ACHN (cell line): ENCODE measurements at places on chromosomes 2 and 18.

GRCh38 chr2:111910609-111911277 lies 12.3 kb downstream of the MERTK start:
- no peak for DNase-seq

GRCh38 chr2:232488097-232488711 lies 570 bp upstream of the ECEL1 start:
- no peak for DNase-seq

DNA sequence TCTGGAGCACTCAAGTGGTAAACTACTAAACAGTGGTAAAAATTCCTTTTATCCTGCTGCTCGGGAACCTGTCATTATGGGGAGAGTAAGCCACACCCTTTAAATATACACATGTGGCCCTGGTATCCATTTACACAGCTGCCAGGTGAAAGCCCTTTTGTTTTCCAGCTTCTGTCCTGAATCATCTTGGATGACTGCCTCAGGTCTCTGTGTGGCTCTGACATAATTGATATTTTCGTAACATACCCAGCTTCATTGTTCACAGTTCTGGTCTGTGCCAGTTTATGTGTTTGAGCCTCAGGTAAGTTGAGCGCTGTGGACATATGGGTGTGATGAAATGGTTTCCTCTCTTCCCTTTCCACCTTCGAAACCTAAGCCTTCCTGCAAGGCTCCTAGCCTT lies 15.7 kb upstream of the TTC39C start:
- DNase-seq: no peak

- DNase-seq: no peak
Observed at GRCh38 chr2:467543-467891, 179.6 kb upstream of the ALKAL2 start.

GRCh38 chr2:25301453-25302352 lies 40.0 kb downstream of the DNMT3A start:
- peak; percentile 77 for DNase-seq

- no peak for DNase-seq
Observed at GRCh38 chr2:233476651-233477547, 89.7 kb downstream of the USP40 start.

DNA sequence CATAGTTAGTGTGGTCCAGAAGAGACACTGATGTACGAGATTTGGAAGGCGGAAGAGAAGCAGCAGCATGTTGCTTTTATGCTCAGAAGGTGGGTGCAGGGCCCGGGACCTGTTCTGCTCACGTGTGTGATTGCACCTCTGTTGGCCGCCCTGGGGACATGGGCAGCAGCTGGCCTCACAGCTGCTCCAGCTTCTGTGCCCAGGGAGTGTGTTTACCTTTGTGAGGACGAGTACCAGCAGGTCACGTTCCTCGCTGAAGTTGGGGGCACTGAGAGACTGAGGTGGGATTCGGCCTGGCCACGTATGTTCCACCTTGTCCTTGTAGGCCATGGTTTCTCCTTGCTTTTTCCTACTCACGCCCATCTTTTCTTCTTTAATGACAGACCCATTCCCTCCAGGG lies 86.3 kb downstream of the PMAIP1 start:
- DNase-seq: no peak

DNA sequence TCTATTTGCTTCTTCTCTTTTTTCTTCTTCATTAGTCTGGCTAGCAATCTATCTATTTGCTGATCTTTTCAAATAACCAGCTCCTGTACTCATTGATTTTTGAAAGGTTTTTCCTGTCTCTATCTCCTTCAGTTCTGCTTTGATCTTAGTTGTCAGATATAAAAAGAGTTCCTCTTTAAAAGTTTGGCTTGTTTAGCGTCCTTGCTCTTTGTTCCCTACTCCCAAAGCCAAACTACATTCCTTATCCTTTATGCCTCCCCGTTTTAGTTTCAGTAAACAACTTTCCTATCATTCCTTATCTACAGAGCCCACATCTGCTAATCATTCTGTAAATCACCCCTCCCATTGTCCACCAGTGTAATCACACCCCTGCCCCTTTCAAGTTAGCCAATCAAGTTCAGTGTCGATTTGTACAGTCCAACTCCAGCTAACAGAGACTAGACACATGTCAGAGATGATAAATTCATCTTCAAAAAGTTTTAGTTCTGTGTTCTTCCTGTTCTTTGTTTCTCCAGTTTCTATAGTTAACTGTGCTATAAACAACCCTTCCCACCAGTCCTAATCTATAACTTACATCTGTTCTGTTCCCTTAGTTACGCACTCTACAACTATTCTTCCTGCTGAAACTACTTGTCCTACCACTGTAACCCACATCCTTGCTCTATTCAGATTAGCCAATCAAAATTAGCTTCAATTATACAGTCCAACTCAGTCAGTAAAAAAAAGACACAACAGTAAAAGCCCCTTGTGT lies 44.4 kb downstream of the TFPI start:
- DNase-seq: no peak

GRCh38 chr2:27431395-27431794 lies 3.0 kb downstream of the NRBP1 start:
- peak; percentile 42 for DNase-seq

DNA sequence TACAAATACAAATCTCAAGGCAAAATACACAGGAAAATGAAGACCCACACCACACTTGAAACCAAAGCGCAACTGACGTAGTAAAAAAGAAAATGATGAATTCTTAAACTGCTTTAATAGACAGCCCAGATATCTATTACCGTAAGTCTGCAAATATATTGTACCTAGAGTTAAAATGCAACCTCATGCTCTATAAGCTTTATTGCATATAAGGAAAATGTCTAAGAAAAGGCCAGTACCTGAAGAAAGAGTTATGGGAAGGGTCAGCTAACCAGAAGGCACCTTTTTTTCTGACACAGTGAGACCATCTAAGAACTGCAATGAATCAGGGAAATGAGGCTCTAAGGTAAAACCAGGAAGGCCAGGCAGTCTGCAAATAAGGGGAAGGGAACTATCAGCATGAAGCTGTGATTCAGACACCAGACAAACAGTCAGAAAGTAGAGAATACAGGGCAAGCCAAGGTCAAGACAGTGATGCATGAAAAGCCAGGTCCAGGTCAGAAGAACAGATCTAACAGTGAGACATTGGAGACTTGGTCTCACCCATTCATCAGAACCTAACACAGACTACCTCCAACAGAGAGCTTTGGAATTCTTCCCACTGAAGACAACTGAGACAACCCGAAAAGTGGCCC lies 46.9 kb downstream of the PDE11A start:
- DNase-seq: peak; percentile 35

DNA sequence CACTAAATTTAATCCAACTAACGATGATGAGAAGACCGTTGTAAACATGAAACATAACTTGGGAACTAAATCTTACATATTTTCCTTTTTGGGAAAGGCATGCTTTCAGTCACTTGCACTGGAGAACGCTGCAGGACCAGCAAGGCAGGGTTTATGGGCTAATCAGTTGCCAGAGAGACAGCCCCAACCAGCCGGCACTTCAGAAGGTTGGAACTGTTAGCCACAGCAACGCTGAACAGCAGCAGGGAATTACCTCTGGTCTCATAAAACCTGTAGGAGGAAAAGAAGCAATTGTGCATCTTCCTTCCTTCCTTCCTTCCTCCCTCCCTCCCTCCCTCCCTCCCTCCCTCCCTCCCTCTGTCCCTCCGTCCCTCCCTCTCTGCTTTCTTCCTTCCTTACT lies 33.9 kb upstream of the SIX2 start:
- no peak for DNase-seq

DNA sequence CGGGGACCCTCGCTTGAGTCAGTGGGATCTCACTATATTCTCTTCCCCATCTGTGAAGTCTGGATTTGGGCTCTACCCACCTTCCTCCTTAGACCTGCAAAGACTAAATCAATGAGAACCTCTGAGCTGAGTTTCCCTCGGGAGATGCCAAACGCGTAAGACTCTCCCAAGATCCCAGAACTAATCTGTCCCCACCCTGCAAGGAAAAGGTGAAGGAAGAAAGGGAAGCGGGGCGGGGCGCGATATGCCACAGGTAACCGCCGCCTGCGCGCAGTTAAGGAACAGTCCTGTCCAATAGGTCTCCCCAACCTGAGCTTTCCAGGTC lies 780 bp downstream of the SRD5A2 start:
- DNase-seq: no peak

GRCh38 chr2:120516679-120517314 lies 170.9 kb downstream of the INHBB start:
- DNase-seq: no peak

DNA sequence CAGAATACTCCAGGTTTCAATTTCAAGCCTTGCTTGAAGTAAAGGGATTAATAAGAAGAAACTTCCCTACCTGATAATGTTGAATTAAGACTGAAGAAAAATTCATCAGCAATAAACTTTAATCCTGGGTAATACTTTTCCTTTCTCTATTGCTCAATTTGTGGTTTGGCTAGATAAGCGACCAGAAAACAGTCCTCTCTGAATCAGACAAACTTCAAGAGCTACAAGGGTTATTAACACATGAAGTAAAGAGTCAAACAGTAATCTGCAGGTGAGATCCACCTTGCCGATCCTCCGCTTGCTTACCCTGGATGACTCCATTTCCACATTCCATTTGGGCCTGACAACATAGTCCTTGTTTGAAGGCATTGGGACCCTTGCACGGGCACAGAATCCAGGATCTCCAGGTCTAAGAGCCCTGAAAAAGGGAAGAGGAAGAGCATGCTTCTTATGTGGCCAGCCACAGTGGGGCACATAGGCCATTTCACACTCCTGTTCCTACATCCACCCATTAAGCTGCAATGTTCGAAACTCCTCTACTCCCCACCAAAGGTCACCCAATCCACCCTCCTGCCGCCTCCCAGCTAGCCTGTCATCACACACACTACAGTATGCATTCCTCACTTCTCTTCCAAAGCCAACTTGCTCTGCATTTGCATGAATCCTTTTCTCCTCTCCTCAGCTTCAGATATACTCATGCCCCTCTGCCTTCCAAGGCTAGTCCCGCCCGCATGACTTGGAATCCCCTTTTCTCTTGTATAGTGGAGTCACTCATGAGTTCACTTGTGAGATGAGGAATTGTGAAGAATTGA lies 39.8 kb downstream of the IWS1 start:
- no peak for DNase-seq

GRCh38 chr2:145692971-145693478 lies 1173.1 kb upstream of the ZEB2 start:
- peak; percentile 46 for DNase-seq

- DNase-seq: no peak
Observed at GRCh38 chr2:30139131-30139870, 7.5 kb upstream of the YPEL5 start.

GRCh38 chr2:10482460-10482859 lies 34.3 kb upstream of the ODC1 start:
- DNase-seq: no peak

GRCh38 chr2:193774166-193774565 lies 1579.4 kb upstream of the TMEFF2 start:
- no peak for DNase-seq

DNA sequence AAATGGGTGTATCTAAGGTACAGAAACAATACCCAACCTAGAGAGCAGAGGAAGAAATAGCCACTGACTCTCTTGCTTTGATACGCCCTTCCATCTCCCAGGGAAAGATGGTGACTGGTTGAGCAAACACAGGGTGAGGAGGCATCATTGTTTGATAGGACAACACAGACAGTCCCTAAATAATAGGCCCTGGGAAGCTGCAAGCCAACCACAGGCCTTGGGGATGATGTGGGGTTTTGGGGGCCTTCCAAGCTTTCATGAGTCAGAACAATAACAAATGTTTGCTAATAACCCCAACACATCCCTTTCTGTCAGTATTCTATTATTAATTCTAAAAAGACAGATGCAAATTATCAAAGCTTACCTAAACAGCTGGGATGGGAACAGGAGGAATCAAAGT lies 9.8 kb downstream of the LGALSL start:
- DNase-seq: no peak

DNA sequence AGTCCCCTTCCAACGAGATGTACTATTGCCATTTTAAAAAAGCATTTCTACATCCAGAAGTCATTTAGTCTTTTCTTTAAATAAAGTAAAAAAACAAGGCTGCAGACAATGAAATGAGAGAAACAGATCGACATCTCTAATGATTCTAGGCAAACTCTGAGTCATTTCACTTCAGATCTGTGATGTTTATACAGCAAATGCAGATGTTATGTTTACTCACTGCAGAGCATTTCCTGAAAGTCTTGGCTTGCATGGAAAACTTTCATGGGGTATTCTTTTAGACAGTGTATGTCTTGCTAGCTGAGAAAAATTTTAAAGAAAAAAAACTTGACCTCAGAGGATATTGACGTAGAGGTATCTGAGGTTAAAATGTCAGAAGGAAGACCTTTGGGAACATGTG lies 797.4 kb downstream of the CNTNAP5 start:
- DNase-seq: no peak

GRCh38 chr18:21047126-21047525 lies 64.5 kb downstream of the ROCK1 start:
- no peak for DNase-seq

- DNase-seq: no peak
Observed at GRCh38 chr2:25853038-25853638, 25.1 kb downstream of the ASXL2 start.

GRCh38 chr2:48474574-48475298 lies 55.2 kb upstream of the STON1 start:
- no peak for DNase-seq

DNA sequence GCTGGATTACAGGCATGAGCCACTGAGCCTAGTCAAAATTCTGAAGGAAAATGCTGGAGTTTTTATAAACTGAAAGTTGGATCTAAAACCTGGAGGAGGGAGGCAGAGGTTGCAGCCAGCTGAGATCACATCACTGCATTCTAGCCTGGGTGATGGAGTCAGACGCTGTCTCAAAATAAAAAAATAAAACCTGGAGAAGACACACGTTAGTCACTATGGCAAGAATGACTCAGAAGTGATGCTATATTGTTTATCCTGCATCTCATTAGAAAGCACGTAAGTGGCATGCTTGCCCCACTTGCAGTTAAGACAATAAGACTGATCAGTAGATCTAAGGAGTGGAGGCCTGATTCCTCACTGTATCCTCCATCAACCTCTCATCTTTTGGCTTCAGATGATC lies 106.6 kb upstream of the STON1 start:
- no peak for DNase-seq

- no peak for DNase-seq
Observed at GRCh38 chr2:49640630-49641029, 486.3 kb upstream of the FSHR start.

GRCh38 chr18:69414184-69414583 lies 13.5 kb downstream of the DOK6 start:
- DNase-seq: no peak

GRCh38 chr2:224882291-224883171 lies 159.7 kb downstream of the DOCK10 start:
- peak; percentile 93 for DNase-seq

DNA sequence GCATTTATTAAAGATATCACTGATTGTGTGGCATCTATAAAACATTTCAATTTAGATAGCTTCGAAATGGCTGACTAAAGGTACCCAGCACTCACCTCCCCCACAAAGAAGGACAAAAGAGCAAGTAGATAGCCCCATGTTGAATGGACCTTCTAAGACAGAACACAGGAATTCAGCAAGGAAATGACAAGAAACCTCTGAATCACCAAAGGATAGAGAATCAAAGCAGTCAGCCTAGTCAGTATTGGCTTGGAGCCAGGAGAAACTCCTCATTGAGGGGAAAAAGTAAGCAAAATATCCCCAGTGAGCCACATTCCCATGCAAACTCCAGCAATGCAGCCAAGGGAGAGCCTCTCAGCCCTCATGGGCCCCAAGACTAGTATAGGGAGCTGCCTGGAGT lies 113.7 kb downstream of the BARD1 start:
- DNase-seq: no peak

GRCh38 chr2:215082446-215082845 lies 56.0 kb downstream of the ABCA12 start:
- DNase-seq: no peak

GRCh38 chr2:100270381-100271146 lies 51.7 kb downstream of the LONRF2 start:
- DNase-seq: no peak

GRCh38 chr18:61448316-61448715 lies 115.1 kb downstream of the CDH20 start:
- DNase-seq: no peak
